Stimulated activated CD8-positive, alpha-beta memory T cell treated with anti-CD3 and anti-CD28 coated beads, Interleukin-4, amount 100 ng/mL, for 1 hour (primary cell): ENCODE measurements at places on chromosomes 4 and X.

DNA sequence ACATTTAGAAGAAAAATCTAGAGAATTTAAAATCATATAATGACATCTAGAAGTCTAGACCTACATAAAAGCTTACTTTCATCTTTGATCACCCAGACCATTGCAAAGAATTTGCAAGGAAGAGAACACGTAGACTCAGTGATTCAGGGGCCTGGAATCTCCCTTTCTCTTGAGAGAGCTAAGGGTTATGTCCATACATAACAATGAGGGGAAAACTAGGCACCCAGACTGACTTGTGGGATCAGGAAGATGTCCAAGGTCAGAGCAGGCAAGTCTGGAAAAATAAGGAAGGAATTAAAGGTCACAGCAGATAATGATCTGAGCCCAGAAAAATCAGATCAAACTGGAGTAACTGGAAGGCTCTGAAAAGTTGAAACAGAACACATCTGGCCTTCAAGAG, 198.4 kb upstream of the SFRP2 start:
- DNase-seq = no peak

GRCh38 chr4:184922301-184922700, 96.0 kb upstream of the HELT start:
- DNase-seq = no peak

GRCh38 chr4:122045533-122045932, 93.7 kb upstream of the TRPC3 start:
- DNase-seq = no peak

DNA sequence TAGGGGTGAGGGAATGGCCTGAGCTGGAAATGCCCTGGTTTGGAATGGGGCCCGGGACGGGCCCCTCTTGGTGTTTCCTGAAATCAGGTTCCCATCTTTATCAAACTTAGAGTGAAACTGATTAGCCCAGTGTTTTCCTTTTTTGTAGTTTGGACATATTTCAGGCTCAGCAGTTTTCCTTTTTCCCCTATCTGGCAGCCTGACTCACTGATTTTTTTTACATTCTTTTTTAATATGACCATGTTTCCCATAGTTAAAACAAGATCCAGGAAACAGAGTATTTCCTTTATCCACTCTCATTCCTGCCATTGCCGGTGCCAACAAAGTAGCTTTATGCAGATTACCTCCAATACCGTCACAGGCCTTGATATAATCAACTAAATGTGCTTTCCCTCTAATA, 20.5 kb upstream of the C4orf17 start:
- DNase-seq = no peak

GRCh38 chr4:106803083-106803482, 233.0 kb downstream of the DKK2 start:
- no peak for DNase-seq

DNA sequence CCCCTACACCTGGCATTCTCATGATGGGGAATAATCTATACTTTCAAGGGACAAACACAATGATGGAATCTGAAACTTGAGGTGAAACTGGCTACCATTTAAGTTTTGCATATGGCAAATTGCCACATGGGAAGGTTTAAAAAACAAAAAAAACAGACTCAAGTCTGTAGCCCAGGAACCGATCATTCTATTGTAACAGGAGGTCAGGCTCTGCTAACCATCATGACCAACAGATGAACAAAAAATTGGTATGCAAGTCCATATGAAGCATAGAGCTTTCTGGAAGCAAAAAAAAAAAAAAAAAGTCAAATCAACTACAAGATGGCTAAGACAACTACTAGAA, 594.3 kb upstream of the DIPK2B start:
- no peak for DNase-seq

DNA sequence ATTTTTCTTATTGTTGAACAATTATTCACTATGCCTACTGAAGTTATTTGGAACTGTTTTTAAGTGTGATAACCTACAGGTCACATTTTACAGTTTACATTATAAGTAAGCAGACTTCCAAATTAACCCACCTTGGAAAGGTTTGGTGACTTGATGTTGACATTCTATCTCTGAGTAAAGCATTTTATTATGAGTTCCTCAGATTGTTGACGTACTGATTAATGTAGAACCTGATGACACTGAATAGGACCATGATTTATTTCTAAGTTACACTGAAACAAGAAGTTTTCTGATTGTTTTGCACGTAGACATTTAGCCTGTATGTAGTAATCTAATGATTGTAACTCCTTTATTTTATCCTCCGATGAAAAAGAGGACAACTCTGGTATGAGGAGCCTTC, 17.0 kb upstream of the CXCL3 start:
- no peak for DNase-seq
